Stimulated activated CD4-positive, alpha-beta T cell treated with anti-CD3 and anti-CD28 coated beads, Interleukin-12 subunit alpha, Interleukin-12 subunit beta, amount 100 ng/mL, for 24 hours (primary cell): ENCODE measurements at places on chromosomes 6 and 20.

DNA sequence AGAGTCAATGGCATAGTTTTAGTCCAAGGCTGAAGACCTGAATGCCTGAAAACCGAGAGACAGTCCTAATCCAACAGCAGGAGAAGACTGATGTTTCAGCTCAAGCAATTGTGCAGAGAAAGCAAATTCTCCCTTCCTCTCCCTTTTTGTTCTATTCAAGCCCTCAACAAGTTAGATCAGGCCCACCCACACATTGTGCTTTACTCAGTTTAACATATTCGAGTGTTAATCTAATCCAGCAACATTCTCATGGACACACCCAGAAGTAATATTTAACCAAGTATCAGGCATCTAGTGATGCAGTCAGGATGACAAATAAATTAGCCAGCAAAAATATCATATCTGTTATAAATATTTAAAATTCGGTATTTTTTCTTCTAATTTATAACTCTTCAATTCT lies 261.1 kb downstream of the HDGFL1 start:
- DNase-seq: no peak

GRCh38 chr6:35852994-35853393 lies 47.8 kb downstream of the LHFPL5 start:
- no peak for DNase-seq

DNA sequence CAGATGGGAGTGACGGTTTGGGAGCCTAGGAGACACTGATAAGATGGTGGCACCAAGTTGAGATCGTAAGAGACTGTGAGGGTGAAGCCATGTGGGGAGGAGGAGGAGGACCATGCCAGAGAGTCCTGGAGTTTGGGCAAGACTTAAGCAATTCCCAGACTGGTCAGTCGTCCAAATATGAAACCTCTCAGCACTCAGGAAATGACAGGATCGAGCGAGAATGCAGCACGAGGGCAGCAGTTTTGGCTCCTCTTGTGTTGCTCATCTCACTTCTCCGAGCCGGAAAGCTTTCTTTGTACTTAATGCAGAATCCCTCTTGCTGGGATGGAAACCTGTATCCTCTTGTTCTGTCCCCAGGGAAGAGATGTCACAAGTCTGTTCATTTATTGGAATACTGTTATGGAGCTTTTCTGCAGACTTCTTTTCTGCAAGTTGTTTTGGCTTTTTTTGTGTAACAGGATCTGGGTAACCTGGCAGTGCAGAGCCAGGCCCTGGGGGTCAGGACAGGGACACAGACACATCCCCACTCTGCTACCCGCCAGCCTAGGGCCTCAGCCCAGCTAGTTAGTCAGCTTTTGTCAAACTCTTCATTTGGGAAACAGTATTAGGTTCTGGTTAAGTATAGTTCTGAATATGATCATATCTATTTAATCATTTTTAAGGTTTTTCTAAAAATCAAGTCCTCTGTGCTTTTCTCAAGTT lies 34.3 kb downstream of the FNDC1 start:
- no peak for DNase-seq

DNA sequence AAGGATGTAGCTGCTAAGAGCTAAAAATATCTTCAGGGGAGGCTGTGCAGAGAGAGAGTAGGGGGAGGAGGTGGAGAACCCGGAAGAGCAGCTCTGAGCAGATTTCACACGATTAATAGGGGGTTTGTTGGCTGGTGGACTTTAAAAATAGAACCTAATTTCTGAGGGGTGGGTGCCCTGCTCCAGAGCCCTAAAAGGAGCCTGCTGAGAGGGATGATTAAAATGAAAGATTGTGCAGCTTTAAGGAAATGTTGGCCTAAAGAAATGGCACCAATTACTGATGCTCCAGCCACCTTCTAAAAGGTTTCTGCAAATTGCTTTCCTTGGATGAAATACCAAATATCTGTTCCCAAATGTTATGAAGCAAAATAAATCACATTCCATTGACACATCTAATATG lies 202.8 kb upstream of the BTBD3 start:
- DNase-seq: no peak

- no peak for DNase-seq
Observed at GRCh38 chr6:102571236-102571908, 1177.9 kb downstream of the GRIK2 start.

DNA sequence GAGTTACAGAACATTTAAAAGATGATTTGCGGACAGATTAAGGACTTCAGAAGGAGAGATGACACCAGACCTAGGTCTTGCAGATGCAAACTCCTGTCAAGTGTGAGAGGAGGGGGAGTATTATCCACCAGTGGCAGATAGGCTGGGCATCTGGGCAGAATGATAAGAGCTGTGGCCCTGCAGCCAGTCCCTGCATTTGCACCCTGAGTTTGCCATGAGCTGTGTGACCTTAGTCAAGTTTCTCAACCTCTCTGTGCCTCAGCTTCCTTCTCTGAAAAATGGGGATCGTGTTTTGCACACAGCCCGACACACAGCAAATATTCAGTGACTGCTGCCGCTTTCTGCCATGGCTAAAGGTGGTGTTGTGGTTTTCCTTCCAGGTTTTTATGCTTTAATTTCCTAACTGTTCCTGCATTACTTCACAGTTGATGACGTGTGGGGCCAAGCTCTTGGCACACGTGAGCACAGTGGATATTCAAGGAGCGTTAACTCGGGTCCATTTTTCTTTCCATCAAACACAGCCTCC lies 516.2 kb downstream of the CDH26 start:
- no peak for DNase-seq

- DNase-seq: no peak
Observed at GRCh38 chr6:156689656-156690055, 87.5 kb upstream of the ARID1B start.

DNA sequence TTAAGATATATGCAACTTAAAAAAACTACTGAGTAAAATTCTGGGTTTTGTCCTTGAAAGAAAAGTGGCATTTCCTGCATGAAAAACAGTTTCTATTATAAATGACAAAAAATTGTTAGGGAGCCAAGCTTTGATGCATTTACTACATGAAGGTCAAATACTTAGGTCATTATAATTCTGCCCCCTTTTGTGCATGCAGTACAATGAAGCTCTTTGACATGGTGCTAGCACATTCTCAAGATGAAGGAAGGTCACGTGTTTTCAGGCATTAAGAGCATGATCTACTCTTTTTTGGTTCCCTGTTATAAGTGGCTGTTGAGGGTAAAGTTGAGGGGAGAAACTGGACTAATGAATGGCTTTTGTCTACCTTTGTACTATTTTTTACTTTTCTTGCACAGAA lies 72.7 kb downstream of the FOXO3 start:
- no peak for DNase-seq

DNA sequence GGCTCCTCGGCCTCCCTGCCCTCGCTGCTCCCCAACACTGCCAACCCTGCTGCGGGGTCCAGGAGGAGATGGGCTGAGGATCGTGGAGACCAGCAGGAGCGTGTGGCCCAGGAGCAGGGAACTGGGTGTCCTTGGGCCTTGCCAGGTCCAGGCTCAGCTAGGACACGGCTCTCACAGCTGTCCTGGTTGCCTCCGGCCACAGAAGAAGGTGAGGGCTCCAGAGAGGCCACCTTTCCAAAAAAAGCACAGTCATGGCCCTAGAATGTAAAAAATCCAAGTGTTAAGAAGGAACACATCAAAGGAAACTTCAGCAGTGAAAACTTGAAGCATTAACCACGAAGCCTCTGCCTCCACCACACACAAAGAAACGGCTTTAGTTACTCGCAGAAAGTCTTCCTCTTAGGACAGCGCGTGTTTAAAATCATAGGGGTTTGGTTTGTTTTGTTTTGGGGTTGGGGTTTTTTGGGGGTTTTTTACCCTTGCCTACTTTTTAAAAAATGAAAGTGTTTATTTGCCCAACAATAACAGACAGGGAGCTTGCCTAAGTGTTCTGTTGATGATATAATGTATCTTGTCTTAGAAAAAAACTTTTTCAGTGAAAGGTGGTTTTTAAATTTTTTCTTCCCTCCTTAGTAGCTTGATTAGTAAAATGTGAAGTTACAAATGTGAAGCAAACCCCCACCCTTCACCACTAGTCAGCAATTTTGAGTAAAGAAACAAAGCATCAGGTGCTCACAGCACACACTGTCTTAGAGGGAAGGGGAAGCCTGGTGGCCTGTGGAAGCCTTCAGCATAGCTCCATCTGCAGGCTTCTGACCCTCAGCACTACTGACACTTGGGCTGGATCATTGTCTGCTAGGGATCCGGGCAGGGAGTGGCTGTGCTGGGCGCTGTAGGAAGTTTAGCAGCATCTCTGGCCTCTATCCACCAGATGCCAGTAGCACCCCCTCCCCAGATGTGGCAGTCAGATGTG lies 60.0 kb downstream of the PTPN1 start:
- no peak for DNase-seq

DNA sequence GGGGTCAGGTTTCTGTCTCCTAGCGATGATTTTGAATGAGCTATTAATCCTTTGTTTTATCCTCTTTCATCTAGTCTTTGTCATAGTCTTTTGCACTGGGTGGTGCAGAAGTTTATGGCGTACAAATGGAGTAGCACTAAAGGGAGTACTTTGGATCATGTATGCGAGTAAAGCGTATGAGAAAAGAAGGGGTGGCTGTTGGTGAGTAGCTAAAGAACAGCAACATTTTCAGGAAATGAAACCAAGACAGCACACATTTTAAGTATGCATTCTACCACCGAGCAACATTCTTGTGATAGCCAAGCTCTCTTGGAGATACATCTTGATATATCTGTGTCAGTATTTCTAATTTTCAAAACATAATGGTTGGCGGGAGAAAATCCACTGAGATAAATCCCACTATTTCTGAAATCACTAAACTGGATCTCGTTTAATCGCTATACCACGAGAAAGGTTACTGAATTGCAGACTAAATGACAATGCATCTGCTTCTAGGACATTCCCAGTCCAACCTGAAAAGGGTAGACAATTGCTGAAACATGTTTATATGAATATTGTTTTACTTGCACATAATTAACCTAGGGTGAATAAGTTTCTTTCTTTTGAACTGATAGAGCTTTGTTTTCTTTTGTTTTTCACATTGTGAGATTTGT lies 196.1 kb downstream of the TRIM27 start:
- DNase-seq: no peak

DNA sequence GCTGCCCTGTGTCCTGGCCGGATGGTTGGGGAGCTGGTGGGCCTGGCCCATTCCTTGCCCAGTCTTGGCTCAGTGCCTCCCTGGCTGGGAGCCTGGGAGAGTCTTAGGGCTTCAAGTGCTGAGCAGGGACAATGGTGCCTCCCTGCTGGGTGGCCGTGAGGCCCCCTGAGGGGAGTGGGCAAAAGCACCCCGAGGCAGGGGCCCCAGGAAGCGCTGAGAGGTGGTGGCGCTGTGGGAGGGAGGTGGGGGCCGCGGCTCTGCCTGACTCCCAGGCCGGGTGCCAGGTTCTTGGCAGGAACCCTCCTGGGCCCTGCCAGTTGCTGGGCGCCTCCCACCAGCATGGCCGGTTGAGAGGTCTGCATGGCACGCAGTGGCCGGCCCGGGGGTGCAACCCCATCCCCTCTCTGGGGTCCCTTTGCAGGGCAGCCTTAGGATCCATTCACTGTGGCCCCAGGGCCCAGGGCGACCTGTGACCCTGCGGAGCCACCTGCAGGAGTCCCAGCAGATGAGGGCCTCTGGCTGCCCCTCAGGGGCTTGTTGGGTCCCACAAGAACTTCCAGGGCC lies 9.2 kb upstream of the RPS21 start:
- no peak for DNase-seq

GRCh38 chr20:63538204-63539091 lies 1.3 kb upstream of the PTK6 start:
- no peak for DNase-seq

GRCh38 chr6:133571681-133572080 lies 317.2 kb upstream of the TCF21 start:
- DNase-seq: no peak

- no peak for DNase-seq
Observed at GRCh38 chr20:43590036-43590391, 723 bp upstream of the IFT52 start.

DNA sequence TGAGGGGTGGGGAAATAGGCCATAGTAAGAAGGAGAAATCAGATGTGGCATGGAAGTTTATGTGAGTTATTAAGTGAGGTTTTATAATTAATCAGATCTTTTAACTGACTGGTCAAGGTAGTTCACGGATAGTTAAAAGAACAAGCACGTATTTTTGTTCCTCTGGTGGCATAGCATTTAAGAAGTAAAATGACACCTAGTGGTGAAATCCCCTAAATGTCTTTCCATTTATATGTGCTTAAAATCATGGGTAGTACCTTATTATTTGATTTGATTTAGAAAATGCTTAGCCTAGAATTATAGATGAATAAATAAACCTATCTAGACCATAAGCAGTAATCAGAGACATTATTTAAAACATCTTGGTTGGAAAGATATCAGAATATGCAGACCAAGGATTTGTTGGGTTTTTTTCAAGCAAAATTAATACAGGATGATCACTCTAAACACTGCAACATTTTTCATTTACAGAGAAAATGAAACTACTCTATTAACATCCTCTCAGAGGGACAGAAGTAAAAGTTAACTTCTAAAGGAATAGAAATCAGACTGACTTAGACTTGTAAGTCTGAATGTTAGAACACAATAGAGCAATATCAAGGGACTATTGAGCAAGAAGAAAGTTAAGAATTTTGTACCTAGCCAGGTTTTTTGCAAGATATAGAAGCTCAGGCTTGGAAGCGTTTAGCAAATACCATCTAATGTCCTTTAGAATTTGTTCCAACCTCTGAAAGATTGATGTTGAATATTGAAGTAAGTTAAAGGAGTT lies 81.1 kb downstream of the STXBP5 start:
- DNase-seq: no peak

DNA sequence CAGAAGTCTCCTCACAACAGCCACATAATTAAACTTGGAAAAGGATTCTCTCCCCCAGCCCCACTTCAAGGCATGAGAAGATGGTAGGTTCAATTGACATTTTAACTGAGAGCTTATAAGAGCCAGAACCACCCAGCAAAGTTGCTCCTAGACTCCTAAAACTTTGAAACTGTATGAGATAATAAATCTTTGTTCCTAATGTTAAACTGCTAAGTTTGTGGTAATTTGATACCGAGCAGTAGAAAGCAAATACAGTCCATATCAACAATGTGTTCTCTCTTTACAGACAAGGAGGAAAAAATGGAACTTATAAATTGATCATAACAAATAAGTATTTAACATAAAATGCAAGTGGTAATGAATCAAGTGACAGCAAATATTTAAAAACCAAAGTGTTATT lies 831.8 kb downstream of the MAFB start:
- no peak for DNase-seq

GRCh38 chr20:49186535-49187329 lies 1.4 kb downstream of the STAU1 start:
- peak; percentile 59 for DNase-seq

- no peak for DNase-seq
Observed at GRCh38 chr6:135281964-135282363, 100.9 kb downstream of the MYB start.

- DNase-seq: no peak
Observed at GRCh38 chr6:14290772-14291330, 173.3 kb downstream of the CD83 start.

GRCh38 chr20:25247518-25247955 lies 348 bp upstream of the PYGB start:
- DNase-seq: no peak

- no peak for DNase-seq
Observed at GRCh38 chr20:51098284-51098810, 75.4 kb upstream of the KCNG1 start.

DNA sequence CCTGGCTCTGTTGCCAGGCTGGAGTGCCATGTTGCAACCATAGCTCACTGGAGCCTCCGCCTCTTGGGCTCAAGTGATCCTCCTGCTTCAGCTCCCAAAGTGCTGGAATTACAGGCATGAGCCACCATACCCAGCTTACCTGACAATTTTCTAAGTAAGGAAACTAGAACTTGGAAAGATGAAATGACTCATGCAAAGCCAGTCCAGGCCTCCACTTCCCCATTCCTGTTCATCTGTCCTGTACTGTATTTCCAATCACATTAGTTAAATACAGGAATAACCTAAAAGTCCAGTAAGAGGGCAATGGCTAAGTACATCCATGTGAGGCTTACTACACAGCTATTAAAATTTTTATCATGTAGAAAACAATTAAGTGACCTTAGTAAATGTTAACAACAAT lies 8.3 kb upstream of the ADGB start:
- no peak for DNase-seq
